ENCODE measurements at places on chromosomes 5 and 9. TPM values are rescaled to one million over a fixed set of nuclear protein-coding genes. Genes with fewer than 3 reads are reported as not detected.

Gene HTR4
- 0.54 TPM for total RNA-seq

Gene GRXCR2
- not detected for total RNA-seq

- no peak for DNase-seq
Measured at GRCh38 chr5:158607088-158607487, 492.6 kb downstream of the EBF1 start.

GRCh38 chr5:141525653-141526052 lies 36.8 kb downstream of the PCDHGC5 start:
- no peak for DNase-seq

Gene SLC6A19
- total RNA-seq = 0.09 TPM

DNA sequence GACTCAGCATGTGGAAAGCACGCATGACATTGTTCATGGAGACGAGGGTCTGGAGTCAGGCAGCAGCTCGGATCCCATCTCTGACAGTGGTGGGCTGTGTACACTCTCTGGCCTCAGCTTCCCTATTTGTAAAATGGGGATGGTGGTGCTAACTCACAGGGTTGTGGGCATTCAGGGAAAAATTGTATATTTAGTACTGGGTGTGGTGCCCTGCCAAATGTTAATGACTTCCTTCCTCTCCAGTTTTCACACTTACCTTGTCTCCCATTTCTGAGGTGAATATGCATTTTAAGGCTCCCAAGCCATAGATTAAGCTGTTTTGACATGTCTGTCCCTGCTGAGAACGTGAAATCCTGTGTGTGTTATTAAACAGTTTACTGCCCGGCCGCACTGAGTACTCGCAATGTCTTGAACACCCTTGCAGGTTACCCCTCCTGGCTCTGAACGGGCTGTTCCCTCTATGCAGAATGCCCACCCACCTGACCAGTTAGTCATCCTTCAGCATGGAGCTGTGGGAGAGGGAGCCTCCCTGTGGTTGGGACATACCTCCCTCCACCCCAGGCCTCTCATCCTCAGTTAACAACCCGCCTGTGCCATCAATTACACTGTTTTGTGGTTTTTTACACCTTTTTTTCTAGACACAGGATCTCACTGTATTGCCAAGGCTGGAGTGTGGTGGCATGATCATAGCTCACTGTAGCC lies 25.8 kb downstream of the TJP2 start:
- DNase-seq = no peak

GRCh38 chr9:12814877-12815237 lies 40.0 kb downstream of the LURAP1L start:
- DNase-seq = no peak

DNA sequence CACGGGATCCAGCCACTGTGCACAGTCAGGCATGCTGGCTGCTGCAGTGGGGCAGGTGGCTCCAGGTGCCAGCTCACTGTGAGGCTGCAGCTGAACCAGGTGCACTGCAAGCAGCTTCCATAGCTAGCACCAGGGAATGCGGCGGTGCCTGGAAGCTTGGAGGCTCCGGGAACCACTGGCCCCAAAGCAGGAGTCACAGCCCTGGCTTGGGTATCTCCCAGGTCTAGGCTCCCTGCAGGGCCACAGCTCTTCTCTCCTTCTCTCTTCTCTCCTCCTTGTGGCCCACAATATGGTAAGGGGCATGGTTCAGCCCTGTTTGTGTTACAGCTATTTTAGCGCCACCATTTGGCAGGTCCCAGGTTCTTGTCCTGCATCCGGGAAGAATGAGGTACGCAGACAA lies 6.7 kb upstream of the MTMR12 start:
- DNase-seq = no peak

Gene RLN2
- 1.4 TPM for total RNA-seq

- no peak for DNase-seq
Measured at GRCh38 chr5:42467981-42468524, 44.8 kb downstream of the GHR start.

GRCh38 chr5:176870110-176870591 lies 29.0 kb downstream of the HK3 start:
- peak; percentile 83 for DNase-seq

- DNase-seq = no peak
Measured at GRCh38 chr9:125638239-125639045, 68.6 kb downstream of the MAPKAP1 start.

Gene SUSD1
- total RNA-seq = 34.2 TPM

DNA sequence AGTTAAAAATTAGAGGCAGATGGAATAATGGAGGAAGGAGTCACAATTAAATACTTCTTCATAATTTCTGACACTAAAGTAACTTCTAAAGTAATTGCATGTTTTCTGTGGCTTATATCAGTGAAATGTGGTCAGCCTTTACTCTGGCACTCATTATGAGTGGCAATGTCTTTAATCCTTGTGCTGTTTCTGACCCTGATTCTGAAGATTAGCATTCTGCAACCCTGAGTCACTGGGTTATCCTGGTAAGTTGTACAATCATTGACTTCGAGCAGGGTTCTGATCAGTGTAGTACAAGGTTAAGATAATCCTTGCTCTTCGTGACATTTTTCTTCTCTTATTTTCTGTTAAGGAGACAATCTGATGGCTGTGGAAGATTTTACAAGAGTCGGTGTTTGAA lies 379.4 kb upstream of the RORB start:
- DNase-seq = no peak

Gene ZDHHC11
- 11.6 TPM for total RNA-seq

DNA sequence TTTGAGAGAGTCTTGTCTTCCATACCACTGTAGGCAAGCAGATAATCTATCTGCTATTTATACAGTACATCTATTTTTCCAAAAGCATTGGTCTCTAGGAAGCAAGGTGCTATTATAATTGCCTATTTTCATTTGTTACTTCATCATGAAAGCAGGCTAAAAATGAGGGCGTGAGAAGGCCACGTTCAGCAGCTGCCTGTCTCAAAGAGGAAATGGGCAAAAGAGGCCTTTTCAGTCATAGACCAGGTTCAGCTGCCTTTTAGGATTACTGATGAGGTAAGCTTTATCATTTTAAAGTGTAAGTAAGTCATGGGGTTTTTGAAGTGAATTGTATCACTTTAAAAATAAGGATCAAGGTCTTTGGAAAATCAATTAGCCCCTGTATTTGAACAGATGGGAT lies 1091.1 kb upstream of the DMAC1 start:
- no peak for DNase-seq

DNA sequence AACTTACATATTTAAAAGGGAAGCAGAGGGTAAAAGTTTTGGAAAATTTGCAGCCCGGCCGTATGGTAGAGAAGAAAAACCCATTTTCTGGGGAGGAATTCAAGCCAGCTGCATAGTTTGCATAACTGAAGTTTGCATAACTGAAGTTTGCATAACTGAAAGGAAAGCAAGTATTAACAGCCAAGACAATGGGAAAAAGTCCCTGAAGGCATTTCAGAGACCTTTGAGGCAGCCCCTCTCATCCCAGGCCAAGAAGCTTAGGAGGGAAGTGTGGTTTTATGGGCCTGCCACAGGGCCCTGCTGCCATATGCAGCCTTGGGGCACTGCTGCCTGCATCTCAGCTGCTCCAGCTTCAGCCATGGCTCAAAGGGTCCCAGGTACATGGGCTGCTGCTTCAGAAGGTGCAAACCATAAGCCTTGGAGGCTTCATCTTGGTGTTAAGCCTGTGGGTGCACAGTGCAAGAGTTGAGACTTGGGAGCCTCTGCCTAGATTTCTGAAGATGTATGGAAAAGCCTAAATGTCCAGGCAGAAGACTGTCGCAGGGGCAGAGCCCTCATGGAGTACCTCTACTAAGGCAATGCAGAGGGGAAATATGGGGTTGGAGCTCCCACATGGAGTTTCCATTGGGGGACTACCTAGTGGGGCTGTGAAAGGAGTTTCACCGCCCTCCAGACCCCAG lies 36.9 kb upstream of the CXCL14 start:
- DNase-seq = no peak

Gene MAN2A1
- total RNA-seq = 56.5 TPM

DNA sequence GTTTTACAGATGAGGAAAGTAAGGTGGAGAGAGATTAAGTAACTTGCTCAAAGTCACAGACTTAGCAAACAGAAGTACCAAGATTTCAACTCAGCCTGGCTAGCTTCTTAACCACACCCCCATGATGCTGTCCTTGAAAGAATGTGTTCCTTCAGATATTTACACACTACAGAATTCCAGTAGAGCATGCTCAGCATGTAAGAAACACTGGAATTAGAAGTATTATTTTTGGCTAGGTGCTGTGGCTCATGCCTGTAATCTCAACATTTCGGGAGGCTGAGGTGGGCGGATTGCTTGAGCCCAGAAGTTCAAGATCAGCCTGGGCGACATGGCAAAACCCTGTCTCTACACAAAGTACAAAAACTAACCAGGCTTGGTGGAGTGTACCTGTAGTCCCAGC lies 142.4 kb downstream of the EDIL3 start:
- no peak for DNase-seq

Gene DDX4
- 0.09 TPM for total RNA-seq

Gene LCNL1
- total RNA-seq = 0.82 TPM

DNA sequence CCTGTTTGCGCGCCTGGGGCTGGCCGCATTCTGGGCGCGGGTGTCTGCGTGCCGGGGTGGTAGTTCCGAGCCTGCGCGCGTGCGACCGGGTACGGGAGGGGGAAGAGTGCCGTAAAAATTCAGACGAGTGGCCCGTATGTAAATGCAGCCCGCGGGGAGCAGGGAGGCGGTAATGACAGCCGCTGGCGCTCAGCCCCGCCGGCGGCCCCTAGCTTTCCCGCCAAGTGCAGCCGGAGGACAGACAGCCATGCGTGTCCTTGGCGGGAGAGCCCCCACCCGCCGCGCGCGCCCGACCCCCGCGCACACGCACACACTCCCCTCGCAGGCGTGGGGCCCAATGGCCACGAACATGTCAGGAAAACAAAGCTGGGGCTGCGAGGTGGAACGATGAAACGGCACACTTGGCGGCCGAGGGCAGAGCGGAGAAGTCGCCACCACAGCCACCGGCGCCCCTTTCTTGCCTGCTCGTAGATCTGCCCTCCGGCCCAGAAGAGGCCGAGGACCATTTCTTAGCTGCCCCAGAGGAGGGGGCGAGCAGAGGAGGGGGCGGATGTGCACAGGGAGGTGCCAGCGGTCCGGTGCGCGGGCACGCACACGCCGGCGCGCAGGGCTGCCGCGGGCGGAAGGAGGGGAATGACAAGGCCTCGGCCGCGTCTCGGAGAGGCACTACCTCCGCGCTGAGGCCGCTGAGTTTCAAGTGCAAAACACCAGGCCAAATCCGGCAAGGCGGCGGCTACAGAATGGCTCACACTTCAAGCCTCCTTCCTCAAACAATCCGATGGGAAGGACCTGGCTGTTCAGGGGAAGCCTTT lies 208.4 kb downstream of the MEF2C start:
- peak; percentile 83 for DNase-seq

DNA sequence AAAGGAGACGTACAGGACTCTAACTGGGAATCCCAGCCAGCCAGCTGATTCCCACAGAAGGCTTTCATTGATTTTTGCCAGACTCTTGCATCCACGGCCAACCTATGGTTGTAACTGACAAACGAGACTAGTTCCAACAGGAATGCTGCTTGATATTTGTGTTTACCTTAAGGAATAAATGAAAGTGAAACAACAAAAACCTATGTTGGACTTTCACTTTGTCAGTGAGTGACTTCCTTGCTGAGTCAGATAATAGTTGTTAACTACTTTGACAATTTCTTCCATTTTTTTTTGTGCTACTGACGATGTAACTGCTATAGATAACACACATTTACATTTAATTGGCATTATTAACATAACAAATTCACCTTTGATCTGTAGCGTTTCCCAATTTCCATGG lies 63.4 kb upstream of the LRRTM2 start:
- DNase-seq = no peak

- DNase-seq = no peak
Measured at GRCh38 chr9:138078846-138079245, 201.3 kb downstream of the CACNA1B start.

Gene CCL19
- total RNA-seq = not detected

- no peak for DNase-seq
Measured at GRCh38 chr9:3012842-3013241, 168.9 kb upstream of the PUM3 start.

Gene ANKRD55
- 6.2 TPM for total RNA-seq

Gene PDE6A
- total RNA-seq = not detected

Gene CCDC192
- total RNA-seq = not detected

Gene PCDHA12
- 16.2 TPM for total RNA-seq

GRCh38 chr9:95507464-95508241 lies 9.1 kb downstream of the PTCH1 start:
- peak; percentile 58 for DNase-seq

GRCh38 chr9:69835277-69836080 lies 14.9 kb downstream of the CFAP95 start:
- DNase-seq = no peak
